ENCODE measurements at places on chromosomes 16 and 17.

- no peaks in the 10 kb centered on the region for H3K36me3 ChIP-seq
- H3K4me3 ChIP-seq = no peak overlapping the region
- no peak overlapping the region for H3K27ac ChIP-seq
- DNase-seq = no peak
- H3K27me3 ChIP-seq = no peaks in the 10 kb centered on the region
Observed at GRCh38 chr17:17768424-17769088, 68.2 kb downstream of the SREBF1 start.

DNA sequence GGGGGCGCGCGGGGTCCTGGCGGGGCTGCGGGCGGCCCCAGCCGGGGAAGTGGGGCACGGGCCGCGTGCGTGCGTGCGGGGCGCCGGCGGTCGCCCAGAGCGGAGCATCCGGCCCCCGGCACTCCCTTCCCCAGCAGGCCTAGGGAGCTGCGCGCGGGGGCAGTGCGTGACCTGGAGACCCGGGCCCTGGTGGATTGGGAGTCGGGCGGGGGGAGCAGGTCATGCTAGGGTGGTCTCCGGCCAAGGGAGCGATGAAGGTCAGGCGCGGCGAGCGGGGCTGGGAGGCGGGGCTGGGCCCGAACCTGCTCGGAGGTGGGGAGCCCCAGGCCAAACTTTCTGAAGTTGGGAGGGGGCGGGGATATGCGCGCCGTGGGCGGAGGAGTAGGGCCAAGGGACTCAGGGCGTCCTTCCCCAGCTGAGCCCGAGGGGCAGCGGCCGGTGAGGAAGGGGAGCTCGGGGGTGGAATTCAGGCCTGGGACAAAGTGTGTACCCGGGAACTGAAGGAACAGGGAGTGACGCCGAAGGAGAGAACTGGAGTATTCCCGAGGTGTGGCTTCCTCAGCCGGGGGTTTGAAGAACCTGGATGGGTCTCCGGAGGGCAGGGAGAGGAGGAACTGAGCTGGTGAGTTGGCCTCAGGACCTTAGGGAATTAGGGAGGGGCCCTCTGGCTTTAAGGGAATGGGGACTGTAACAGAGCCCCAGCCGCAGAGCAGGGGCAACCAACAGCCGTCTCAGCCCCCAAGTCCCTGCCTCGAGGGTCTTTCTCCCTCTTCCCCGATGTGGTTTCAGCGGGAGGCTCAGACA is 589 bp downstream of the XYLT2 start:
- peak overlapping the region; percentile 90 for H3K4me3 ChIP-seq
- DNase-seq = peak; percentile 71
- H3K4me1 ChIP-seq = peaks cover 35% of the 10 kb centered on the region
- H3K36me3 ChIP-seq = peaks cover 4% of the 10 kb centered on the region

DNA sequence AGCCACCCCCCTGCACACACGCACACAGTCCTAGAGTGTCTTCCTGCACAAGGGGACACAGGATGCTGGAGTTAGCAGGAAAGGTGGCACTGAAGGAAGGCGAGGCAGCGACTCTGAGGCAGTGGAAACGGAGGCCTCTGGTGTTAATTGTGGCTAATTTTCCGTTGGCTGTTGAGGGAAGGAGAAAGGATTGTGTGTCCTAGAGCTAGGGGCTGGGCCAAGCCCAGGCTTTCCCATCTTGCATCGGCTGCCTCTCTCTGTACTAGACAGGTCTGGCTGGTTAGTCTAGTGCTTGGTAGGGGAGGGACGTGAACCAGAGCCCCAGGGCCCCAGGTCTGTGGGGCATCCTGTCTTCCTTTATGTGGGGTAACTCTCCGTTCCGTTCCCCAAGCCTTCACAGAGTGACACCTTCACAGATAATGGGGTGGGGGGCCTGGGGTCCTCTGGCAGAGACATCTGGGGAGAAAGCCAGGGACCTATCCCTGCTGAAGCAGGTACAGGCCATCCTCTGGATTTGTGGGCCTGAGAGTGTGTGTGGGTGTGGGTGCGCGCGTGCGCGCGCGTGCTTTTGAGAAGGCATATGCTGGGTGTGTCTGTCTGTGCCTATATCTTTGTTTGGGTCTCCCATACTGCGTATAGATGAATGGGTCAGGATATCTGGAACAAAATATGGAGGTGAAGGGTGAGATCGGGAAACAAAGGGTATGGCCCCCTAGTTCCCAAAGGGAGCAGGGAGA is at the start of gene CHD3:
CHD3 (plus strand) TSS at position 606 of the 737 bp plus-strand sequence. CDS start 212 bp downstream, outside the sequence.
- H3K4me3 ChIP-seq = no peak within 1 kb of the TSS
- peak; percentile 82 for DNase-seq
- H3K36me3 ChIP-seq = peaks cover 34% of the 10 kb centered on the region
- H3K27me3 ChIP-seq = no peaks in the 10 kb centered on the region
- H3K27ac ChIP-seq = no peak within 1 kb of the TSS

DNA sequence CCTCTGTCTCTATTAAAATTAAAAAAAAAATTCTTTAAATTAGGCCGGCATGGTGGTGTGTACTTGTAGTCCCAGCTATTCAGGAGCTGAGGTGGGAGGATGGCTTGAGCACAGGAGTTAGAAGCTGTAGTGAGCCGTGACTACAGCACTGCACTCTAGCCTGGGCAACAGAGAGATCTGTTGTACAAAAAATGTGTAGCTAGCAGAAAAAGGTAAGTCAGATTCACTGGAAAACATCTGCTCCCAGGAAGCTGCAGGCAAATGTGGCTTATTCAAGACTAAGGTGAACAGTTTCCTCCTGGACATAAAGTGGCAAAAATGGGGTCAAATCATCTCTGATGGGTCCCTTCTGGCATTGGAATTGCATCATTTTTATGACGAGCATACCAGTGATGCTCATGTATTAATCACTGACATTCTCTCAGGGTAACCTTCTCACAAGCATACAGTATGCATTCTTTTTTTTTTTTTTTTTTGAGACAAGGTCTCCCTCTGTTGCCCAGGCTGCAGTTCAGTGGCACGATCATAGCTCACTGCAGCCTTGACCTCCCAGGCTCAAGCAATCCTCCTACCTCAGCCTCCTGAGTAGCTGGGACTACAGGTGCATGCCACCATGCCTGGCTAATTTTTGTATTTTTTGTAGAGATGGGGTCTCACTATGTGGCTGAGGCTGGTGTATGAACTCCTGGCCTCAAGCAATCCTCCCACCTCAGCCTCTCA is 48.7 kb downstream of the CPPED1 start:
- H3K36me3 ChIP-seq = no peaks in the 10 kb centered on the region
- H3K4me1 ChIP-seq = peaks cover 23% of the 10 kb centered on the region
- no peak overlapping the region for H3K27ac ChIP-seq
- H3K27me3 ChIP-seq = no peaks in the 10 kb centered on the region

- peak overlapping the region; percentile 73 for H3K27ac ChIP-seq
- H3K27me3 ChIP-seq = no peaks in the 10 kb centered on the region
- DNase-seq = peak; percentile 43
Observed at GRCh38 chr17:58153046-58153445, 4.9 kb downstream of the OR4D1 start.

- peaks cover 6% of the 10 kb centered on the region for H3K27me3 ChIP-seq
- H3K4me3 ChIP-seq = no peak overlapping the region
- no peaks in the 10 kb centered on the region for H3K4me1 ChIP-seq
- H3K27ac ChIP-seq = no peak overlapping the region
- no peaks in the 10 kb centered on the region for H3K36me3 ChIP-seq
- DNase-seq = no peak
Observed at GRCh38 chr17:33015716-33016346, 24.2 kb downstream of the SPACA3 start.

- H3K27me3 ChIP-seq = peaks cover 12% of the 10 kb centered on the region
- H3K27ac ChIP-seq = no peak overlapping the region
- H3K36me3 ChIP-seq = no peaks in the 10 kb centered on the region
Observed at GRCh38 chr17:33209671-33210070, 83.4 kb downstream of the ASIC2 start.

- peaks cover 2% of the 10 kb centered on the region for H3K4me1 ChIP-seq
- no peak overlapping the region for H3K27ac ChIP-seq
- no peak overlapping the region for H3K4me3 ChIP-seq
- no peaks in the 10 kb centered on the region for H3K36me3 ChIP-seq
Observed at GRCh38 chr16:85222155-85222863, 110.0 kb upstream of the CIBAR2 start.

- peaks cover 19% of the 10 kb centered on the region for H3K36me3 ChIP-seq
- H3K27ac ChIP-seq = no peak overlapping the region
- H3K27me3 ChIP-seq = no peaks in the 10 kb centered on the region
- no peak for DNase-seq
- no peak overlapping the region for H3K4me3 ChIP-seq
Observed at GRCh38 chr16:14135704-14136103, 64.6 kb downstream of the MRTFB start.

GRCh38 chr16:11407047-11407982 is 62.1 kb downstream of the RMI2 start:
- no peaks in the 10 kb centered on the region for H3K36me3 ChIP-seq
- H3K4me1 ChIP-seq = no peaks in the 10 kb centered on the region
- no peak overlapping the region for H3K27ac ChIP-seq
- H3K27me3 ChIP-seq = no peaks in the 10 kb centered on the region
- DNase-seq = peak; percentile 81

DNA sequence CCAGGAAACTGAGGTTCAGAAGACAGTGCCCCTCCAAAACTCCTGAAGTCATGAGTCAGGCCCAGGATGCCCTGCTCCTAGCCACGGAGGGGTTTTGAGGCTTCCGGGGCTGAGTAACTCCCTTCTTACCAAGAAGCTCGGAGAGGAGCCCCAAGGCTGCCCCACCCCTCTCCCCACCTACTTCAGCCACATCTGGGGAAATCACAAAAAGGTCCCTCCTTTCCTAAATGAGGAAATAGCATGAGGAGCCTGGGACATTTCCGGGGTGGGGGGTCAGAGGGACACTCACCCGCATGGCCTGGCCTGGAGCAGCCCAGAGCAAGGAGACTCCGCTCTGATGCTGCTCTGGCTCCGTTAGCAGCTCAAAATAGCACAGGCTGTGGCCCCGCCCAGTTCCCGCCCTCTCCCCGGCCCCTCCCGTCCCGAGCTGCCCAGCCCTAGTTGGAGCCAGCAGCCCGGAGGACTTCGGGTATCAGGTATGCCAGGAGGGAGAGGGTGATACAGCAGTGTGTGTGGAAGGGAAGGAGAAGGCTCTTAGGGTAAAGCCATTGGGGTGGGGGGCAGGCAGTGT is 40.1 kb downstream of the MYO18A start:
- peak overlapping the region; percentile 97 for H3K27ac ChIP-seq
- peaks cover 74% of the 10 kb centered on the region for H3K4me1 ChIP-seq
- DNase-seq = peak; percentile 92
- peaks cover 2% of the 10 kb centered on the region for H3K36me3 ChIP-seq
- H3K4me3 ChIP-seq = peak overlapping the region; percentile 89

DNA sequence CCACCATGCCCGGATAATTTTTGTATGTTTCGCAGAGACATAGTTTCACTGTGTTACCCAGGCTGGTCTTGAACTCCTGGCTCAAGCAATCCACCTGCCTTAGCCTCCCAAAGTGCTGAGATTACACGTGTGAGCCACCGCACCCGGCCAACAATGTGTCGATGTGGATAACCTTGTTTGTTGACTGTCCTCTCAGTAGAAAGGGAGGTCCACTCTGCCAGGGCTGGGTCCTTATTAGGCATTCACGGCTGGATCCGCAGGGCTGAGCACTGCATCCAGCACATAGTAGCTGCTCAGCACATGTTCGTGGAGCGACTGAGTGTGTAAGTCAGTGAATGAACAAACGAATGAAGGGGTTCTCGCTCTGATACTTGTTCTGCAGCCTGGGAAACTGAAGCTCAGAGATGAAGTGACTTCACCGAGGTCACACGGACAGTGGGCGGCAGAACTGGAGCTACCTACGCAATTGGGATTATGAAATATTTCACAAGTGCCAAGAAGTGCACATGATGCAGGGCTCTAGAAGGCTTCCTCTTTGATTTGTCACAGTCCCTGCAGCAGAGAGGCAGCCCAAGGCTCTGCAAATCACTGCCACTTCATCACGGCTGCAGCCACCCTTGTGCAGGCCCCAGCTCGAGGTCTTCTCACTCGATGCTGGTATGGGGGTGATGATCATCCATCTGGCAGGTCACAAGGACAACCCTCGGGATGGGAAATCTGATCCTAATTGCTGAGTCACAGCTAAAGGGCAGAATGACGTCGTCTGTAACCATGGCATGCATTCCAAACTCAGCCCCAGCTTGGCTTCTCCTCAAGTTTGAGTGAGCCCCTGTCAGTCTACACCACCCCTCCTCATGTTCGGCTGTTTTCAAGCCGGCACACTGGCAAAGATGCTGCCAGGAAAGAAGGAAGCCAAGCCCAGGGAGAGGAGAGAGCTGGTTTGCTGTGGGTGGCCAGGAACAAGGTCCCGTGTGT is 28.0 kb upstream of the SNN start:
- H3K27me3 ChIP-seq = no peaks in the 10 kb centered on the region
- no peaks in the 10 kb centered on the region for H3K36me3 ChIP-seq
- DNase-seq = no peak
- no peak overlapping the region for H3K4me3 ChIP-seq
- no peak overlapping the region for H3K27ac ChIP-seq
- H3K4me1 ChIP-seq = peaks cover 8% of the 10 kb centered on the region

GRCh38 chr17:57044976-57045867 is 39.8 kb upstream of the AKAP1 start:
- peaks cover 46% of the 10 kb centered on the region for H3K27me3 ChIP-seq
- H3K36me3 ChIP-seq = no peaks in the 10 kb centered on the region
- no peak for DNase-seq
- H3K27ac ChIP-seq = no peak overlapping the region
- H3K4me3 ChIP-seq = peak overlapping the region; percentile 60

- peak overlapping the region; percentile 32 for H3K4me3 ChIP-seq
- H3K27me3 ChIP-seq = no peaks in the 10 kb centered on the region
- peak overlapping the region; percentile 66 for H3K27ac ChIP-seq
- no peak for DNase-seq
Observed at GRCh38 chr17:82108496-82108945, 10.5 kb upstream of the FASN start.

GRCh38 chr17:75272848-75273184 is 1.8 kb upstream of the MIF4GD start:
- peaks cover 21% of the 10 kb centered on the region for H3K4me1 ChIP-seq
- H3K27ac ChIP-seq = peak overlapping the region; percentile 31
- no peak for DNase-seq
- peak overlapping the region; percentile 80 for H3K4me3 ChIP-seq
- no peaks in the 10 kb centered on the region for H3K27me3 ChIP-seq

GRCh38 chr17:31281061-31281460 is 16.0 kb downstream of the OMG start:
- H3K27ac ChIP-seq = no peak overlapping the region
- H3K27me3 ChIP-seq = no peaks in the 10 kb centered on the region
- DNase-seq = no peak
- no peak overlapping the region for H3K4me3 ChIP-seq
- H3K36me3 ChIP-seq = peaks cover 3% of the 10 kb centered on the region

DNA sequence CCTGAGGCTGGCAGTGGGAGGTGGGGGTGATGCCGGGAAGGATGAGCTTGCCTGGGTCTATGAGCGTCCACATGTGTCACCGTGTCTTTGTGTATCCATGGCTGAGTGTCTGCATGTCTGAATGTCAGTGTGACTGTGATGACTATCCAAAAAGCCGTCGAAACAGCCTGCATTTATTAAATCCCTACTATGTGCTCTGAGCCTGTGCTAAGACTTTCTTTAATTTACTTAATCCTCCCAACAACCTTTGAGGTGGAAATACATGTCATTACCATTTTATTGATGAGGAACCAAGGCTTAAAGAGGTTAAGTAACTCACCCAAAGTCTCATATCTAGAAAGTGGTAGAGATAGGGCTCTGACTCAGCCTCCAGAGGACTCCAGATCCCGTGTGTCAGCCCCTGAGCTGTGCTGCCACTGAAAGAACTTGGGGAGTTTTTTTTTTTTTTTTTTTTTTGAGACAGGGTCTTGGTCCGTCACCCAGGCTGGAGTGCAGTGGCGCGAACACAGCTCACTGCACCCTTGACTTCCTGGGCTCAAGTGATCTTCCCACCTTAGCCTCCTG is 20.0 kb downstream of the ARHGAP23 start:
- peaks cover 2% of the 10 kb centered on the region for H3K36me3 ChIP-seq
- peaks cover 16% of the 10 kb centered on the region for H3K4me1 ChIP-seq
- no peak overlapping the region for H3K27ac ChIP-seq
- no peak overlapping the region for H3K4me3 ChIP-seq
- peaks cover 11% of the 10 kb centered on the region for H3K27me3 ChIP-seq

Data from activated CD4-positive, alpha-beta T cell treated with anti-CD3 and anti-CD28 coated beads for 36 hours (primary cell).